ENCODE measurements at places on chromosomes 3 and 15.

- DNase-seq: no peak
Observed at GRCh38 chr3:107775974-107776373, 253.2 kb downstream of the BBX start.

GRCh38 chr3:178880274-178880673, 191.3 kb downstream of the ZMAT3 start:
- no peak for DNase-seq

- peak; percentile 25 for DNase-seq
Observed at GRCh38 chr15:43105077-43105736, 631 bp downstream of the UBR1 start.

DNA sequence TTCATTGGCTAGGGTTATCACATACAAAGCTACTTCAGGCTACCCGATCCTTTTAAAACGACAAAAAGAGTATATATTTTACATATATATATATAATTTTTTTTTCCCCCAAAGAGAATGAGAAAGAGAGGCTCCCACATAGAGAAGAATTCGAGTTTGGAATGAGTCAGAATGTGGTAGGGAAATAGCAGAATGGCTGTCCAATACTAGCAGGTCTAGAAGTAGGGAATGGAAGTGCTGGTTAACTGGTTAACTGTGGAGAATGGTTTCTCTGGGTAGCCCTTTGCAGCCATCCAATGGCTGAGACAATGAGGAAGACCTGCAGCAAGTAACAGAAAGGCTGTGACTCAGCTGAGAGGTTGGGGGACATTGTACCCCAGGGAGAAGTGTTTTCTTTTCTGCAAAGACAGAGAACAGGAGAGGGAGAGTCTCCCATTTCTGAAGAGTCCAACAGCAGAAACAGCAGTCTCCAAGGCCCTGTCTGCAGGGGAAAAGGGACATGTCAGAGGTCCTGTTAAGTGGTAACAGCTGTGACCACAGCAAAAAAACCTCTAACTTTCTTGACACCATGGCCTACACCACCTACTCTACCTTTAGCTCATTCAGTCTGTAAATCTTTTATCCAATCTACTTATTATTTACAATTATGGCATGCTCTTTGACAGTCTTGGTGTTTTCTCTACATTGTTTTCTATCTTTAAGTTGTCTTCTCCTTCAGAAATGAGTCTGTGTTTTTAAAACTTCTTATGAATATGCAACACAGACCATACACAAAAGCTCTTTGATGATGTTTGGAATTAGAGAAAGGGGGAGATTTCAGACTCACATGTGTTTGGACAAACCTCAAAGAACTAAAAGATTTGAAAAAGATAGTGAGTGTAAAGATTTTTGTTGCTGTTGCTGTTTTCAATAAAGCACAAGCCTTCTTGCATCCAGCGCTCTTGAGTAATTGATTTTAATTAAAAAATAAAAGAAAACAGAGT, 116.1 kb upstream of the SLC7A14 start:
- DNase-seq: no peak

GRCh38 chr3:120506828-120507774, 56.3 kb upstream of the FSTL1 start:
- peak; percentile 10 for DNase-seq

- no peak for DNase-seq
Observed at GRCh38 chr15:39580485-39581241, at the start of gene THBS1. THBS1 (plus strand) TSS chr15:39581079; CDS start chr15:39581858, 779 bp downstream.

GRCh38 chr3:155748611-155749365, 3.9 kb upstream of the PLCH1 start:
- no peak for DNase-seq

DNA sequence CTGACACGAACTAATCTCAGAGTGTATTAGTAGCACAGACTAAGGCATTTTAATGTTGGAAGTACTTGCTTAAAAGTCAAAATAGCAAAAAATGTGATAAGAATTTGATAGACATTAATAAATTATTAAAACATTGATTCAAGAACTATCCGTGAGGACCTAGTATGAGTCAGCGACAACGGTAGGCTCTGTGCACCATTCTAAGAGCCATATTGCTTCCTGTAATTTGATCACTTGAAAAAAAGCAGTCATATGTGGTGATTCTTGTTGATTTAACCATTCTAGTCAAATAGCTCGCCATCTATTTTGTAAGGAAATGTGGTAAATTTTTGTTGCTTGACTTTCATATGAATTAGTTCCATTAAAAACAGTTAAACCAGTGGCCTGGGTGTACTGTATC, 534.9 kb upstream of the ARRDC4 start:
- no peak for DNase-seq
